Hematopoietic multipotent progenitor cell (in vitro differentiated cells): ENCODE measurements at places on chromosomes 11 and 22.

GRCh38 chr22:37010174-37010573 is 9.1 kb downstream of the TST start:
- DNase-seq, result no peak

DNA sequence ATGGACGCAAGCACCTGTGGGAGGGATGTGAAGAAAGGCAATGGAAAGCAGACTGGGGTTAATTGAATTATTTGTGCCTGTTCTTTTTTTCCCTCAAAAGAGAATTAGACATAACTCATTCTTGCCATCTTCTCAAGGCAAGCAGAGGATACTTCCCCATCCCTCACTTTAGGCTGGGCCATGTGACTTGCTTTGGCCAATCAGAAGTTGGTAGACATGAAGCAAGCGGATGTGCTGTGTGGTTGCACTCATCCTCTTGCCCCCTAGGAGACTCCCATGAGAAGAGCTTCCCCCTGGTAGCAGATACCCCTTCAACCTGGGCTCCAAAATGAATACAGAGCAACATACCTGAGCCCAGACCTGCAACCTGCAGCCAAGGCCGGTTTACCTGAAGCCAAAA is 124.4 kb upstream of the ZC3H12C start:
- DNase-seq, result no peak

DNA sequence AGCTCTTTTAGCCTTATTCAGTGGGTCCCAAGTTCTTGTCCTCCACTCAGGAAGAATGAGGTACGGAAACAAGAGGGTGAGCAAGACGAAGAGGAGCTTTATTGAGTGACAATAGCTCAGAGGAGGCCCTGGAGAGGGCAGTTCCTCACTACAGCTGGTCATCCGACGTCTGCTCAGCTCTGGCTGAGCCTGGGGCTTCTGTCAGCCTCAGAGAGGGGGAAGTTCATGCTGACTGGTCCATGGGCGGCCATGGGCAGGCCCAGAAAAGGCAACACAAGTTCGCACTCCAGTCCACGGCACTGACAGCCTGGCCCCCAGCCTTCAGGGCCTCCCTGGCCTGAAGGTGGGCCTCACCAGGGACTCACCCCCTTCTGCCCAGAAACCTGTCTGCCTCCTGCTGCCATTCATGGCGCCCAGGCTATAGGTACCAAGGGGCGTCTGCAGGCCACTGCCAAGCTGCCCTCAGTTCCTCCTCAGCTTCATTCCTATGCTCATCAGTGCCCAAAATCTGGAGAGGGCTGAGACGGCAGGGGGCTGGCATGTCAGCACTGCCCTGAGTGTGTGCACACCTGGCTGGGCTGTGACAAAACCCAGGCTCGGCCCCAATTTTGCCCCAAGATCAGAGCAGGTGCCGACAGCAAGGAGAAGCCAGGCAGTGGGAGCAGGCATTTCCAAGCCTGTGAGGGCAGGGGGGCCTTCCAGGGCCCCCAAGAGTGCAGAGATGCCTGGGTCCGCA is 21.7 kb upstream of the KIAA0930 start:
- no peak for DNase-seq

GRCh38 chr11:133409799-133410198 is 122.5 kb downstream of the OPCML start:
- no peak for DNase-seq

- DNase-seq, result no peak
Measured at GRCh38 chr22:21946262-21946925, 6.3 kb downstream of the PPM1F start.

GRCh38 chr22:47442821-47443220 is 680.4 kb downstream of the TBC1D22A start:
- DNase-seq, result no peak

- no peak for DNase-seq
Measured at GRCh38 chr22:40976866-40977700, 25.9 kb downstream of the RBX1 start.

- DNase-seq, result peak; percentile 26
Measured at GRCh38 chr11:102680945-102681344, 24.6 kb downstream of the MMP27 start.

GRCh38 chr22:47816121-47816862 is 1053.8 kb downstream of the TBC1D22A start:
- DNase-seq, result no peak

- no peak for DNase-seq
Measured at GRCh38 chr11:83508804-83509203, 222.6 kb upstream of the CCDC90B start.

GRCh38 chr11:18791207-18791968 is at the start of gene PTPN5:
TSS of gene PTPN5 (minus strand) at chr11:18791798. CDS start at chr11:18771958, 19,840 bp downstream.
- no peak for DNase-seq

GRCh38 chr11:59144096-59144495 is 1.4 kb downstream of the FAM111A start:
- DNase-seq, result no peak

DNA sequence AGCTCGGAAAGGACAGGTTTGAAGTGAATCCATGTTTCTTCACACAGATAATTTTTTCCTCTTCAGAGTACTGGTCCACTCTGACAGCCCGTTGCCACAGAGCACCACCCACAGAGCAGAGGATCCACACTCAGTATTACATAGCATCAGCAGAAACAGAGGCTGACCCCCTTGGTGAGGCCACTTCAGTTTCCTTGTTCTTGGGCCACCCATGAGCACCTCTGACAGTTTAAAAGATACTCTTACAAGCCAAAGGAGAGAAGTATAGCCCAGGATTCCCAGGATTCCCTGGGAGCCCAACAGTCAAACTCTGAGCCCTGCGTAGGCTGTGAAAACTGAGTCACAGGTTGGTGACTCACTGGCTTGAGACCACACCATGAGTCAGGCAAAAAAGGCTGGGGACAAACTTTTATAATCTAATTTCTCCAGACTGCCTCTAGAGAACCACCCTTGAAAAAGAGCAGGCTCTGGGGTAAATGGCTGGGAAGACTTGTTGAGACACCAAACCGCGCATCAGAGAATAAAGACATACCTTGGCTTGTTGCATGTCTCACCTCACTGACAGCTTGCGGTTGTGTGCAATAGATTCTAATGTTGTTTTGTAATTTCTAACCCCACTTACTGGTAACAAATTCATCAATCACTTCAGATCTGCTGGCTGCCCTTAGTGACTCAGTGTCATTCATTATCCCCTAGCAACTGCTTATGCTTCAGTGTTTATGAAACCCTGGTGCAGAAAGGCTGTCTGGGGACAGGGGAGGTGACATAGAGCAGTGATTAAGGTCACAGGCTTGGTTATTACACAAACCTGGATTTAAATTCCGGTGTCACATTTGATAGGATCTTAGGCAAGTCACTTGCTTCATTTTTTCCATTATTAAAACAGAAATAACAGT is 56.9 kb upstream of the PRSS23 start:
- DNase-seq, result no peak

GRCh38 chr11:74770456-74770855 is 21.8 kb downstream of the RNF169 start:
- DNase-seq, result peak; percentile 29

- DNase-seq, result no peak
Measured at GRCh38 chr22:41991111-41991510, 7.5 kb upstream of the WBP2NL start.

- DNase-seq, result no peak
Measured at GRCh38 chr11:124758355-124759265, 3.5 kb downstream of the ESAM start.

DNA sequence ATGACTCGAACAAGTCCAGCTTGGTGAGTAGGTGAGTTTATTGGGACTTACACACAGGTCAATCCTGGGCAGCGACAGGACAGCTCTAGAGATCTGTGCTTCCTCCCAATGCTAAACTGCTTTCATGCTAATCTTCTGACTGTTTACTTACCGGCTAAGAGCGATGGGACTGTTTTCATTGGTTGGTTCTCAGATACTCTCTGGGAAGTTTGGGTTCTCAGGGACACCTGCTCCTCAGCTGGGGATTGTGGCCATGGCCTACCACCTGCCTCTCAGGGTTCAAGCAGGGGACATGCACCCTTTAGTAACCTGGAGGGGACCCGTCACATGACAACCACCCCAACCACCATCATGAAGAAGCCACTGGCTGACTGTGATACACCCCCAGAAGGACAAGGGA is 13.1 kb downstream of the APOL2 start:
- no peak for DNase-seq
